ENCODE measurements at places on chromosomes 1 and 21.

- peak; percentile 13 for ATAC-seq
These were observed 488 bp downstream of the FAM78B start for GRCh38 chr1:166166329-166166697.

- ATAC-seq: no peak
These were observed 369.6 kb upstream of the ADGRL2 start for GRCh38 chr1:81430955-81431623.

GRCh38 chr21:36330904-36331303, 10.9 kb downstream of the MORC3 start:
- peak; percentile 36 for ATAC-seq

DNA sequence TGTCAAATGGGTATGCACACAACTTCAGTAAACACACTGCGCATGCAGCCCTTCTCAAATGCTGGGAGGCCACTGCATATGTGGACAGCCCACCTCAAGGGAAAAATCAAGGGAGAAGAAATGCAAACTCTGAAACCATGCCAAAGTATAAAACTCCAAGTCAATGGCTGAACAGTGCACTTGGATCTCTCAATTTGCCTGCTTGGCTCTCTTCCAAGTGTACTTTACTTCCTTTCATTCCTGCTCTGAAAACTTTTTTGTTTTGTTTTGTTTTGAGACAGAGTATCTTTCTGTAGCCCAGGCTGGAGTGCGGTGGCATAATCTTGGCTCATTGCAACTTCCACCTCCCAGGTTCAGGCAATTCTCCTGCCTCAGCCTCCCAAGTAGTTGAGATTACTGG, 18.8 kb upstream of the COP1 start:
- ATAC-seq: peak; percentile 20

DNA sequence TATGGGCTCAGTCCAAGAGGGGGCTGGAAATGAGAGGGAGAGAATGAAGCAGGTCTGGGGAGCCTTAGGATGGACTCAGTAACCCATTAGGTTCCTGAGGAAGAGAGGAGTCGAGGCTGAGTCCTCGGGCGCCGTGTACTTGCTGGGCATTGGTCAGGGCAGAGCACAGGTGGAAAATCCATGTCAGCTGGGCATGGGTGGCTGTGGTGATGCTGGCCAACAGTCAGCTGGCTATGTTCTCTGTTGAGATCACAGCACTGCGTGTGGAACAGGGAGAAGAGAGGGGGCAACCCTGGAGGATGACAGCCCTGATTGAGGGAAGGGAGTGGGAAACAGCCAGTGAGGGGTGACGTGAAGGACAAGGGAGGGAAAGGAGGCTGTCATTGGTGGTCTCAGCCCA, 43.1 kb upstream of the CLSTN1 start:
- no peak for ATAC-seq

GRCh38 chr1:216632980-216633379, 90.2 kb downstream of the ESRRG start:
- ATAC-seq: peak; percentile 98

GRCh38 chr1:202058001-202058908, 47.9 kb downstream of the ELF3 start:
- no peak for ATAC-seq

All from motor neuron (in vitro differentiated cells).